ENCODE measurements at places on chromosomes 4 and X. TPM values are rescaled to one million over a fixed set of nuclear protein-coding genes. Genes with fewer than 3 reads are reported as not detected.

GRCh38 chr4:148238086-148238485 lies 204.1 kb downstream of the NR3C2 start:
- DNase-seq: no peak

- no peak for DNase-seq
Measured at GRCh38 chrX:108033890-108034289, 11.0 kb upstream of the VSIG1 start.

- DNase-seq: peak; percentile 7
Measured at GRCh38 chrX:16807548-16807947, 21.3 kb downstream of the TXLNG start.

Gene CSAG1
- 0.63 TPM for total RNA-seq

Gene ACOX3
- 20.0 TPM for total RNA-seq

Data from SJCRH30 (cell line).